ENCODE measurements at places on chromosomes 1 and 21. TPM values are rescaled to one million over a fixed set of nuclear protein-coding genes. Genes with fewer than 3 reads are reported as not detected.

GRCh38 chr1:23062271-23062670, 43.0 kb downstream of the KDM1A start:
- no peak for DNase-seq

- DNase-seq = peak; percentile 34
Measured at GRCh38 chr1:114353262-114353661, 157.7 kb downstream of the TRIM33 start.

DNA sequence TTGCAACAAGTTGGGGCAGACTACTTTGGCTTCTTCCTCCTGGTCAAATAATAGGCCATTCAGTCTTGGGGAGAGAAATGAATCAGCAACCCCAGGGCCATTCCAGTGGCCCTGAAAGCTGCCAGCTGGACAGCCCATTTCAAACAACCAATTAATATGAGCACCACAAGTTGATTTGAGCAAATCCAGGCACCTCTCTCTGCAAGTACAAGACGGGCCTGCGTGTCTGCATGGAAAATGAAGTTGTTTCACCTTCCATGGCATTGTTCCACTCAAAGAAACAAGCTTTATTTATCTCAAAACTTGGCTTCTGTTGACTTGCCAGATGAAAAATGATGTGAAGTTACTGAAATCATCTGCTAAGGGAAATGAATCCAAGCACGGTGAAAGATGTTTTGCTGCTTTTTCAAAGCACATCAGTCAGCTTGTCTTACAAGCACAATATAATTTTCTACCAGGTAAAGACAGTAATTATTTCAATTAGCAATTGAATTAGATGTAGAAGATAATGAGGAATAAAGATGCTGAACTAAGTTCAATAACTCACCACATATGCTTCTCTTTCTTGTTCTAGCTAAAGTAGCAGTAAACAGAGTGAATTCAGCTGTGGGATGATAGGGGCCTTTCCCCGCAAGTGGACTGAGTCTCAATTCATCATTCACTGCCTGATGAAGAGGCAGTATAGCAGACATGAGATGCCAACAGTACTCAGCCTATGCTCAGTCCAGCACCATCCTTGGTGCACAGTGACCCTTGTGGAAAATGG, 95.2 kb upstream of the SSX2IP start:
- no peak for DNase-seq

GRCh38 chr1:203467550-203467921, 8.1 kb upstream of the PRELP start:
- DNase-seq = no peak

GRCh38 chr1:32390904-32391870, 3.1 kb downstream of the BSDC1 start:
- DNase-seq = no peak

DNA sequence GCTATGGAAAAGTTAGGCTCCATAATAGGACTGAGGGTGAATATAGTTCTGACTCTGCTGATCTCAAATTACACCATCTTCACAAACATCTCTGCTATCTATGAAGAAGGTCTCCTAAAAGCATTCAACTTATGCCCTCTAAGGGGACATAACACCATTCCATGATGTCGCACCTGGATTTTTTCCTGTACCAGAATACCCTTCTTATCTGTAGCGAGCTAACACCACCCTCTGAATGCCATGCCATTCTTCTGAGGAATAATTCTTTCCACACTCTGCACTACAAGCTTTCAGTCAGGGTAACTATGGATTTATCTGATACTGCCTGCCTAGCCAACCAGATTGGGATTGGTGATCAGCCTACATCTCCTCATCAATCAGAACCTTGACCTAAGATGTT, 203.8 kb downstream of the PTPRC start:
- no peak for DNase-seq

GRCh38 chr1:67627336-67627735, 57.7 kb upstream of the GADD45A start:
- no peak for DNase-seq

GRCh38 chr1:154019269-154019668, 28.7 kb downstream of the RPS27 start:
- DNase-seq = no peak

ABCG1 gene
- total RNA-seq = 56.7 TPM

FCN3 gene
- 950 TPM for total RNA-seq

- no peak for DNase-seq
Measured at GRCh38 chr1:104348277-104348676, 598.6 kb downstream of the AMY1C start.

GRCh38 chr1:216818284-216818683, 95.1 kb upstream of the ESRRG start:
- DNase-seq = no peak

- peak; percentile 32 for DNase-seq
Measured at GRCh38 chr1:55712148-55712547, 497.0 kb upstream of the USP24 start.

DNA sequence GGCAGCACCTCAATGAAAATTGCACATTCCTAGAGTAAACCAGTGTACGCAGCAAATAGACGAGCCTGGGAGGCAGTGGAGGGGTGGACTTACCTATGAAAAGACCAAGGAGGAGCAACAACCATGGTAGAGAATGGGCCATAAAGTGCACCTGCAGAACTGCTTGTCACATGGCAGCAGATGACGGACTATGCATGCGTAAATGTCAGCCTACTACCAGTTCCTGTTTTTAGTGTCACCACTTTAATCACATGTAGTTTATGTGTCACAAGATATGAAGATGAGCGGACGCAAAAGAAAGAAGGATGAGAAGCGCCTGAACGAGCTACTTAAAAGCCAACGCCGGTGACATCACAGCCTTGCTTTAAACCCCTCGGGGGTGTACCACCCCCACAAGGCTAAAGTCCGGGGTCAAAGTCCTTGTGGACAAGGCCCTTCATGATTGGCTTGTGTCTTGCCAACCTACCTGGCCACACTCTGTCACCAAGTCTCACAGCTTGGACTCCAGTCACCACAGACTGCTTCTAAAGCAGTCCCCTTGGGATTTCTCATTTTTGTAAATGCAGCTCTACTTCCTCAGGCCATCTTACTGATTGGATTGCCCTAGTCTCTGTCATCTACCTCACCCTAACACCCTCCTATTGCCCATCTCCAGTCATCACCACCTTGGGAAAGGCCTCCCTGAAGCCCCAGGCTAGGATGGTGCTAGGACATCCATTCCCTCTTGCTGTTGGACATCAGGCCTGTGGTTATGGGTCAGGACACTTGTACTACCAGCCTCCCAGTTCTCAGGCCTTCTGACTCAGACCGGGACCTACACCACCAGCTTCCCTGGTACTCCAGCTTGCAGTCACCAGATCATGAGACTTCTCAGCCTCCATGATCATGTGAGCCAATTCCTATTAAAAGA, 6.0 kb upstream of the LY9 start:
- DNase-seq = peak; percentile 44

GRCh38 chr1:210758761-210759160, 375.2 kb downstream of the KCNH1 start:
- no peak for DNase-seq

MPL gene
- 0.89 TPM for total RNA-seq

DNA sequence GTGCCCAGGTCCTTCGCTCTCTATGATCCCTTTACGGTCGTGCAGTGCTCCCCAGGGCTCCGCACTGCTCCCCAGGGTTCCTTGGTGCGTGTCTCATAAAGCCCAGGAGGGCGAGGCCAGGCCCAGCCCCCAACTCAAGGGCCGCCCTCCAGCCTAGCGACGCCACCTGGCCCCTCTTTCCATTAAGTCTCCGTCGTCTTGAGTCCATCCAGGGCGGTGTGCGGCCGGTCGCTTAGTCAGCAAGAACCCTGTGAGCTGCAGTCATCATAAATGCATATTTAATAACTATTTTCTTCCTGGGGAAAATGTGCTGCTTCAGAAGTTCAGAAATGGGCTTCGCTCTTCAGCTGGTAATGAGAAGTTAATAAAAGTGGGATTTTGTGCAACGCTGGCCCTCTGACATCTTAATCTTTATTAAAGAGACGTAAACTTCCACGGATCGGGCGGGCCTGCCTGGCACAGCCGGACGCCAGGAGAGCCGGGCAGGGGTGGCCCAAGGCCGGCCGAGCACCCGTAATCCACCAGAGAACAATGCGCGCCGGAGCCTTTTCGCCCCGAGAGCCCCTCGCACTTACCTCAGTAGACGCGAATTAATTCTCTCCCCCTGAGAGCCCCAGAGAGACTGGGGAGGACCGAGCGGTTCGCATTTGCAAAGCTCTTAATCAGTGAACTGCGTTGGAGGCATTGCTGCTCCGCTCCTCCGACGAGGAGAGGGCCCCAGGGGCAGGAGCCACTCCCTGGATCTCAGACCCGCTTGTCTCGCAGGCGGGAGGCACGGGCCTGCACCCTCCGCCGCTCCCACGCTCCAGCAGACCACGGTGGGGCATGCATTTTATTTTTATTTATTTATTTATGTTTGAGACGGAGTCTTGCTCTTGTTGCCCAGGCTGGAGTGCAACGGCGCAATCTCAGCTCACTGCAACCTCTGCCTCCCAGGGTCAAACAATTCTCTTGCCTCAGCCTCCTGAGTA, 188.3 kb upstream of the ARHGEF16 start:
- DNase-seq = no peak

SH2D5 gene
- total RNA-seq = 0.13 TPM

DNA sequence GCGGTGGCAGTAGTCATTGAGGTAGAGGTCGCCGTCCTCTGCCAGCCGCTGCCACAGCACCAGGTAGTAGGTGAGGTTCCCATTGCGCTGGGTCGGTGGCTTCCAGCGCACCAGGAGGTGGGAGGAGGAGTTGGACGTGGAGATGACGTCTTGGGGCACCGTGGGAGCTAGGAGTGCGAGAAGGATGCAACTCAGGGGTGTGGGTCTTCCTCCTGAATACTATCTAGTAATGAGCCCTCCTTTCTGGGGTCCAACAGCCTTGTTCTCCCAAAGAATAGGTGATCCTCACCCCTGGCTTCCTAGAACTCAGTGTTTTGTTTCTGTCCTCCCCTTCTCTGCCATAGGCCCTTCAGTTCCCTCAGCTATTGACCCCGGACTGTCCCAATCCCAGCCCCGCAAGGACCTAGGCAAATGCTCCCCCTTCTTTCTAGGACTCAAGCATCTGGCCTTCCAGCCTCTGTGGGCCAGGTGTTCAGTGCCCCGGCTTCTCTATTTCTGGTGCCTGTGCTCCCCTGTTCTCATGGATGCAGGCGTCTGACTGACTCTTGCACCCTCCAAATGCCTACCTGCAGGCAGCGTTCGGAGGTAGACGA, 12.9 kb downstream of the INSRR start:
- no peak for DNase-seq

DNA sequence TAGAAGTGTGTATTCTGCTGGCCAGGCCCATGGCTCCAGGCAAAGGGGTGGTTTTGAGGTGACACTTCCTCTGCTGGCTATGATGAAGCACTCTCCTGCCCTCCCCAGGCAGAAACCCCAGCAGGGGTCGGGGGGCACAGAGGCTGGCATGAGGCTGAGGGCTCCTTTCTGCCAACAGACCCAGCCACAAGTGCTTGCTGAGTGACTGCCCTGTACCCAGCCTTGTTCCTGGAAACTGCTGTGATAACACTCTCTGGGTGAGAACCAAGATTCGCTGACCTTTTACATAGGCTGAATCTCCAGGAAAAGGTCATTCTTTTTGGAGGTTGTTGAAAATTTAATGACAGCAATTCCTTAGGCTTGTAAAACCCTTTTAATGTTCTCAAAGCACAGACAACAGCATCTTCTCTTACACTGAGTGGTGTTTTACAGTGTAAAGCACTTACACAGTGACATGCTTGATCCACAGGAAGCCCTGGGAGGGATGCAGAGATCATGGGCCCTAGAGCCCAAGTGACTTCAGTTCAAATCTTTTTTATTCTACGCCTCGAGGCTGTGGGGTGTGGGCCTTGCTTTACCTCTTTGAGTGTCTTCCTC, 155.5 kb upstream of the FGGY start:
- no peak for DNase-seq

EFCAB14 gene
- 149 TPM for total RNA-seq

DNA sequence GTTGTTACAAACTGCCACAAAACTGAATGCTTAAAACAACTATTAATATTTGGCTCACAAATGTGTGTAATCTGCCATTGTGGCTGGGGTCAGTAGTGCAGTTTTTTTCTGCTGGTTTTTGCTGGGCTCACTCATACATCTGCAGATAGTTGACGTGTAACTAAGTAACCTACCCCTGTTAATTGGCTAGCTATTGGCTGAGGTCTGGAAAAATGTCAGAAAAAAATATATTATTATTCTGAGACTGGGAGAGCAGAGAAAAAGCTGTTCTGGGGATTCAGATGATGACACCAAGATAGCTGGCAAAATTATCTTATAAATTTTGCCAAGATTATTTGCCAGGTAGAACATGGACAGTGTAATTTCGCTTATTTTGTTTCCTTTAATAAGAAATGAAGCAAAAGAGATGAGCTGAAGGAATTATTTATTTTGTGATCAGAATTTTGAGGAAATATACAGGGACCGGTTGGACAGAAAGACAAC, 616.1 kb upstream of the ADAMTS5 start:
- DNase-seq = no peak

DNA sequence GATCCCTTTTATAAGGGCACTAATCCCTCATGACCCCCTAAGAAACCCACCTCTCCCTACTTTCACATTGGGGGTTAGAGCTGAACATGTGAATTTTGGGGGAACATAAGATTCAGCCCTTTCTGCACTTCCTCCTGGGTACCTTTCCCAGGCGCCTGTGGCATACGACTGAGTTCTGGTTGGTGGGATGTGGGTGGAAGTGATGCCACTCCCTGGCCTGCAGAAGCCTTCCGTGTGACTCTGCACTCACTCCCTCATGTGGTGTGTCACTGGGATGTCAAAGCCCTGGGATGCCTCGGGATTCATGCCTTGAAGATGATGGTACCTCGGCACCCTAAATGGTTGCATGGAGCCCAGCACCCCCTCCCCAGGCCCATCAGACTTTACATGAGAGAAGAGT, 28.3 kb upstream of the VASH2 start:
- DNase-seq = no peak

SHE gene
- 31.4 TPM for total RNA-seq

INKA2 gene
- total RNA-seq = 11.5 TPM

- peak; percentile 89 for DNase-seq
Measured at GRCh38 chr21:45590726-45591618, 48.7 kb upstream of the SLC19A1 start.

GRCh38 chr21:20459838-20460237, 538.4 kb upstream of the NCAM2 start:
- no peak for DNase-seq

DNA sequence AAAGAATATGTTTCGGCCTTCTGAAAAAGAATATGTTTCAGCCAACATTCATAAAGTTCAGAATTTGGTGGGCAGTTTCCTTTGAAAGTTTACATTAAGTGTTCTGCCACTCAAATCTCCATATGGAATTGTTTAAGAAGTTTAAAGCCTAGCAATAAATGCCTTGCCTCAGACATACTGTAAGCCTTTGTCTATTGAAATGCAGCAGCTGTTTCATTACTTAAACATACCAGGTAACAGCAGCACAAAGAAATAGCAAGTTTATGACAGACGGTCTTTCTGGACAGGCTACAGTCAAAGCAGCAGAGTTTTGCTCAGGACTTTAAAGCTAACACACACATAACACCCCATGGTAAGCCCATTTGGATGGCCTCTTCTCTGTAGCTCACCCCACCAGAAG, 38.5 kb upstream of the C1orf105 start:
- no peak for DNase-seq

- no peak for DNase-seq
Measured at GRCh38 chr1:212481438-212481767, 48.7 kb downstream of the NENF start.

FMO2 gene
- 259 TPM for total RNA-seq
